ENCODE measurements at places on chromosomes 16 and 17.

DNA sequence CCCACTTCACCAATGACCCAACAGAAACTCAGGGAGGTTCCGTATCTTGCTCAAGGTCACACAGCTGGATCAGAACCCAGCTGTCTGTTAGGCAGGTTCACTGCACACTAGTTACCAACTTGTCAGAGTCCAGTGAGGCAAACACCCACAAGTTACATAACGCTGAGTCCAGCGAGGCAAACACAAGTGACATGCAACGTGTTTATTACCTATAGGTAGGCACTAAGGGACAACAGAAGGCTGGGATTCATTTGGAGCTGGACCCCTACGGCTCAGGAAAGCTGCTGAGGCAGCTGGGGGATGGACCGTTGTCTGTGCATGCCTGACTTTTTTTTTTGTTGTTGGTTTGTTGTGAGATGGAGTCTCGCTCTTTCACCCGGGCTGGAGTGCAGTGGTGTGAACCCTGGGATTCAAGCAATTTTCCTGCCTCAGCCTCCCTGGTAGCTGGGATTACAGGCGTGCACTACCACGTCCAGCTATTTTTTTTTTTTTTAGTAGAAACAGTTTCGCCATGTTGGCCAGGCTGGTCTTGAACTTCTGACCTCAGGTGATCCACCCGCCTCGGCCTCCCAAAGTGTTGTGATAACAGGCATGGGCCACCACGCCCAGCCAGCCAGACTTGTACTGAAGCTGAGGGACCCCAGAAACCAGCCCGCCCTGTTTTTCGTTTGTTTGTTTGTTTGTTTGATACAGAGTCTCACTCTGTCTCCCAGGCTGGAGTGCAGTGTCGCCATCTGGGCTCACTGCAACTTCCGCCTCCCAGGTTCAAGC is 1.9 kb upstream of the RSAD1 start:
- DNase-seq: no peak

- DNase-seq: no peak
Measured at GRCh38 chr17:47189732-47190237, 690 bp upstream of the CDC27 start.

DNA sequence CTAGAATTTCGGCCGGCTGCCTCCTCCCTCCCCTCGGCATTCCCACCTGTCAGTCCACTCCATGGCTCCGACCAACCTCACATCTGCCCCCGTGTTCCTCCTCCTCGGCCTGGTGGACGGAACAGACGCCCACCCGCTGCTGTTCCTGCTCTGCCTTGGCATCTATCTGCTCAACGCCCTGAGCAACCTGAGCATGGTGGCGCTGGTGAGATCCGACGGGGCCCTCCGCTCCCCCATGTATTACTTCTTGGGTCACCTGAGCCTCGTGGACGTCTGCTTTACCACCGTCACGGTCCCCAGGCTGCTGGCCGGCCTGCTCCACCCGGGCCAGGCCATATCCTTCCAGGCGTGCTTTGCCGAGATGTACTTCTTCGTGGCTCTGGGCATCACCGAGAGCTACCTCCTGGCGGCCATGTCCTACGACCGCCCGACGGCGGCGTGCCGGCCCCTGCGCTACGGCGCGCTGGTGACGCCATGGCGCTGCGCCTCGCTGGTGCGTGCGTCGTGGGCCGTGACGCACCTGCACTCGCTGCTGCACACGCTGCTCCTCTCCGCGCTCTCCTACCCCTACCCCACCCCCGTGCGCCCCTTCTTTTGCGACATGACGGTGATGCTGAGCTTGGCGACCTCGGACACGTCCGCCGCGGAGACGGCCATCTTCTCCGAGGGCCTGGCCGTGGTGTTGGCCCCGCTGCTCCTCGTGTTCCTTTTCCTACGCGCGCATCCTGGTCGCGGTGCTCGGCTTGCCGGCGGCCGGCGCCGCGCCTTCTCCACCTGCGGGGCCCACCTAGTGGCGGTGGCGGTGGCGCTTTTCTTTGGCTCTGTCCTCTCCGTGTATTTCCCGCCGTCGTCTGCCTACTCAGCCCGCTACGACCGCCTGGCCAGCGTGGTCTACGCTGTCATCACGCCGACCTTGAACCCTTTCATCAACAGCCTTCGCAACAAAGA is at the start of gene OR3A2:
Gene OR3A2 (minus strand): TSS at position 440 of the 948 bp plus-strand sequence.
- peak; percentile 43 for DNase-seq

DNA sequence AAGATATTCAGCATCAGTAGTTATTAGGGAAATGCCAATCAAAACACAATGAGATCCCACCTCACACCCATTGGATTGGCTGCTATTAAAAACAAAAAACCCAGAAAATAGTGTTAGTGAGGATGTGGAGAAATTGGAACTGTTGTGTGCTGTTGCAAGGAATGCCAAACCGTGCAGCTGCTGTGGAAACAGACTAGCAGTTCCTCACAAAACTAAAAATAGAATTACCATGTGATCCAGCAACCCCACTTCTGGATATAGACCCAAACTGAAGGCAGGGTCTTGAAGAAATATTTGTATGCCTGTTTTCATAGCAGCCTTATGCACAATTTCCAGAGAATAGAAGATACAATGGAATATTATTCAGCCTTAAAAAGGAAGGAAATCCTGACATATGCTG is 46.0 kb downstream of the FOXK2 start:
- no peak for DNase-seq

DNA sequence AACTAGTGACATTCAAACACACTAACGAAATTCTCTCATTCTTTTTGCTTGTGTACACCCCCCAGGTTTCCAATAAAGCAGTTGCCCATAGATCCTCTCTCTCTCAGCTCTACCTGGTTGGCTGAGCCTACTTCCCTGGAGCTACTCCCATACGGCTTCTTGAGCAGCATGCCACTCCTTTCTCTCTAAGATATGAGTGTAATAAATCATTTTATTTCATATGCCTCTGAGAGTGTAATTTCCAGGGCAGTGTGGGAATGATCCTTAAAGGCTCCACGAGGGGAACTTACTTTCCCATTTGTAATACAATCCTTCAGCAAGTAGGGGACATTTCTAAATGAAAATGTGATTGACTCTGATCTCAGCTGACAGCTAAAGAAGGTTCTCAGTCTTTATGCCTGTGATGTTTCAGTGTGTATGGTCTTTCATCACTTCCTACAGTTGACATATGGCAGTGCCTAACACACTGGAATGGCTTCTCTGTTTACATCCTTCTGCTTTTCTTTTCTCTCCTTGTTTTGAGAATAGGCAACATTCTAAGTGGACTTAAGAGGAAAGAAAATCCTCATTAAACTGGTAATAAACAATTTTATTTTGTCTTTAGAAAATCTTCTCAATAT is 1194.3 kb upstream of the CDH8 start:
- DNase-seq: no peak

DNA sequence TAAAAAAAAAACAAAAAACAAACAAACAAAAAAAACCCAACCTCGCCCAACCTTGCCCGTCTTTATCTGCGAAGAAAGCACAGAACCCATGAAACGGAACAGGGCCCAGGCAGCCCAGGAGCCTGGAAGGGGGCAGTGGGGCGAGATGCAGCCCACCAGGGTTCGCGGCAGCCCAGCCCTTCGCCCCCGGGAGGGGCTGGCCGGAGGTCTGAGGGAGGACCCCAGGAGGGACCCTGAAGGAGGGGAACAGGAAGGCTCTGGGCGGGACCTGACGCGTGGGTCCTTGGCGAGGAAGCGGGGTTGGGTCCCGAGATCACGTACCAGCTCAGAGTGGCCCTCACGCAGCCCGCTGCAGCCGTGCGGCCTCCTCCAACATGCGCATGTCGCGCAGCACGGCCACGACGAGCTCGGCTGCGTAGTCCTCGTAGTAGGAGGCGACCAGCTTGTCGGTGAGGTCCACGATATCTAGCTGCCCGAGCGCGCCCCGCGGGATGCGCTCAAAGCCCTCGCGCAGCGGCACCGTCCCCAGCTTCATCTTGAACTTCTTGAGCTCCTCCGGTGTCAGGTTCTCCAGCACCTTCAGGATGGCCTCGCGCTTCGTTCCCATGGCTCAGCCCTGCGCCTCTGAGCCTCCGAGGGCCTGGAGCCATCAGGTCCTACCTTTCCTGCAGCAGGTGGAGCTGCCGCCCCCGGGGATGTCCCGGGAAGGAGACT is at the start of gene PYDC1:
Gene PYDC1 (minus strand): TSS at position 714 of the 714 bp plus-strand sequence. CDS start 107 bp downstream, at position 607.
- no peak for DNase-seq

Measured in activated T-cell treated with anti-CD3 and anti-CD28 coated beads for 48 hours (primary cell).